Amniotic epithelial cell (primary cell): ENCODE measurements at places on chromosomes 1 and 21.
A peak's percentile ranks its signal among the peaks of the same experiment; 100 is the strongest.

DNA sequence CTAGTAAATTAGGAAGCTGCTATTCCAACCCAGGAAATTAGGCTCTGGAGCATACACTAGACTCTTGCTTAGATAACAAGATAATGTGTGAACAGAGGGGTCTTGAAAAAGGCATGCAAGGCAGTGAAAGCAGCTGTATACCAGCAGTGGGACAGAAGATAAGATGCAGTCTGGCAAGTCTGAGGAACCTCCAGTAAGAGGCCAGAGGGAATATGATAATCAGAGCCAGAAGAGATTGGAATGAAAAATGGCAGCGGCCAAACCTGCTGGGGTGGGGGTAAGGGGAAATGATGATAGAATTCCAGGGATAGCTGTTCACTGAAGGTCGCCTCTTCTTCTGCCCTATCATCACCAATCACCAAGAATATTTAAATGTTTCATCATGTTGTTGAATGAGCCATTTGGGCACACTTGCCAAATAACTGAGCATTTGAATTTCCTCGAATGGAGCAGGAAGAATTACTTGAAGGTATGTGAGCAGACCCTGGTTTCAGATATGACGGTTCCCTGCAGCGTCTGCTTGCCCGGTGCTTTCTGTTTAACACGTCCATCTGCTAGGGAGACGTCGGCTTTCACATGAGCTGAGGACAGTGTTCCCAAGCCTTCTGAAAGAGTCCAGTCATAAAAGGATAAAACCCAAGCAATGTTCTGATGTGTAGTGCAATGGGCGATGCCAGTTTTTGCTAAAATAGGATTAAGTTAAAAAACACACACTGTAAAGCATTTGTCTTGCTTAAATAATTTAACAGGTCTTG is 173.3 kb downstream of the RWDD3 start:
- DNase-seq: no peak

DNA sequence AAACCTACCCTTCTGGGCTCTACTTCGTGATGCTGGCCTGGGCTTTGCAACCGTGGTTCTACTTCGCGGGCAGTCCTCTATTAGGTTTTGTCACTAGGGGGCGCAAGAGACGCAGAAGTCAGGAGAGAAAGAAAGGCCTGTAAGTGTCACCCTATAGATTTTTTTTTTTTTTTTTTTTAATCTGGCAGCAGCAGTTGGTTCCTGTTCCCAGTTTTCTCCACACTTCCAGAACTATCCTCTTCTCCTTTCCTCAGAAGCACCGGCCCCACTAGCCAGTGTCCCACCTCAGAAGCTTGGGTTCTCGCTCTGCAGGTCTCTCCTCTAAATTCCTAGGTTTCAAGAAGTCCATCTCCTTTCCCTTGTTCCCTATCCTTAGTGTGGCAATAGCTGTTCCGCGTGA is 9.1 kb upstream of the LCE2D start:
- DNase-seq: peak; percentile 18

- DNase-seq: peak; percentile 74
Measured at GRCh38 chr1:153977250-153978240, at the start of gene JTB. Gene JTB (minus strand): TSS chr1:153977674. CDS start chr1:153977252, 422 bp downstream.

DNA sequence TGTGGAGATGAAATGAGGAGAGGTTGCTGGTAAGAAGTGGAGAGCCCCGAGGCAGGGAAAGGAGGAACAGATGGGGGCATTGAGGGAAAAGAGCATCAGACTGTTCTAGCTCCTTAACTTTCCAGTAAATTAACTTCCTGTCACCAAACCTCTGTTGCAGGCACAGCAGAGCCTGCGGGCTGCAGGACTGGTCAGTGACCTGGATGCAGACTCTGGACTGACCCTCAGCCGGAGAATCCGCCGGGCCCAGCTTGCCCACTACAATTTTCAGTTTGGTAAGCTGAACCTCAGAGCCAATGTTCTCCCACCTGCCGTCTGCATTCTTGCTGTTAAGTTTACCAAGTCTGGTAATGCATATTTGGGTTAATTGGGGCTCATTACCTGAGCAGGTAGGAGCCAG is 2.5 kb upstream of the ECM1 start:
- no peak for DNase-seq

- no peak for DNase-seq
Measured at GRCh38 chr1:160548960-160549664, 26.1 kb upstream of the SLAMF6 start.

GRCh38 chr1:69688193-69688592 is 120.5 kb downstream of the LRRC7 start:
- no peak for DNase-seq

GRCh38 chr1:203404546-203404945 is 53.6 kb upstream of the FMOD start:
- DNase-seq: no peak

GRCh38 chr1:212610575-212610967 is 2.0 kb downstream of the ATF3 start:
- no peak for DNase-seq

DNA sequence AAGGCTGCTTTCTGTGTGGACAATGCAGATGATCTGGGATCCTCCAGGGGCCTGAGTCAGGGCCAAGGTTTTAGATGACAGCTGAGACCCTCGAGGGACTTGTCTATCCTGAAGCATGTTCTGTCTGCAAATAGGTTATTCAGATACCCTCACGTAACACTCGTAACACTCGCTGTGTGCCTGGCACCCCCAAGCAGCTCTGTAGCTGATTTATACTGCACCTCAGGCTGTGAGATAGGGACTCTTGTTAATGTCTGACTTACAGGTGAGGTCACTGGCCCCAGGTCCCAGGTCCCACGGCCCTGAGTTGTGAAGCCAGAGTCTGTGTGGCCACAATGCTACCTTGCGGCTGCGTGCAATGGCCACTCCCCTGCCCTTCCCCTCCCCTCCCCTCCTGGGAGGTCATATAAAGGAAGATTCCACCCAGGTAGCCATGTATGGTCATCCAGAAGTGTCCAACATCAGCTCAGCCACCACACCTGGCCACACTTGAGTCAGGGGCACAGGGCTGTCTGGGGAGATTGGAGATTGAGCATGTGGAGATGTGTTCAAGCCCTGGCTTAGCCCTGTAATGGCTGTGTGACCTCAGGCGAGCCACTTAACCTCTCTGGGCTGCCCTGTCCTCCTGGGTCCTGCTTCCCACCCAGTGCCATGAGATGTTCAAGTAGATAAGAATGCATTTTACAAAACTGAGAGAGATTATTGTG is 687.7 kb downstream of the MATN1 start:
- no peak for DNase-seq

DNA sequence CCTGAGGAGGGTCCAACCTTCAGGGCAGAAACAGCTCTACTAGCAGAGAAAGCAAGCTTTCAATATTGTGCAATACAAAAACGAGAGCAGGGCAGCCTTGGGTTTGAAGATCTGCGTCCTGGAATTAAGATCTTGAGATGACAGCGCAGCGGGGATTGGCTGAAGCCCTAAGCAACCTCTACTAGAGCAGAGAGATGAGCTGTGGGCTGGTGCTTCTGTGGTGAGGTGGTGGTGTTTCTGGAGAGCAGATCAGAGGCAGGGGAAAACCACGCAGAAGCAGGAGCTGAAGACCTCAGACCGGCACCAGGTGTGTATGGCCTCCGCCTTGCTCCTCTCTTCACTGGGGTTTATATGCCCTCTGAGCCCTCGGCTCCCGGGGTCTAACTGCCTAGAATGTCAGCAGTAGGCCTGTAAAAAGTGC is 12.5 kb downstream of the TRAF3IP3 start:
- no peak for DNase-seq

GRCh38 chr1:200483491-200484143 is 73.8 kb upstream of the ZNF281 start:
- DNase-seq: peak; percentile 95
